Activated CD4-positive, alpha-beta T cell treated with anti-CD3 and anti-CD28 coated beads for 48 hours (primary cell): ENCODE measurements at places on chromosomes 3 and 15.
A peak's percentile ranks its signal among the peaks of the same experiment; 100 is the strongest.

DNA sequence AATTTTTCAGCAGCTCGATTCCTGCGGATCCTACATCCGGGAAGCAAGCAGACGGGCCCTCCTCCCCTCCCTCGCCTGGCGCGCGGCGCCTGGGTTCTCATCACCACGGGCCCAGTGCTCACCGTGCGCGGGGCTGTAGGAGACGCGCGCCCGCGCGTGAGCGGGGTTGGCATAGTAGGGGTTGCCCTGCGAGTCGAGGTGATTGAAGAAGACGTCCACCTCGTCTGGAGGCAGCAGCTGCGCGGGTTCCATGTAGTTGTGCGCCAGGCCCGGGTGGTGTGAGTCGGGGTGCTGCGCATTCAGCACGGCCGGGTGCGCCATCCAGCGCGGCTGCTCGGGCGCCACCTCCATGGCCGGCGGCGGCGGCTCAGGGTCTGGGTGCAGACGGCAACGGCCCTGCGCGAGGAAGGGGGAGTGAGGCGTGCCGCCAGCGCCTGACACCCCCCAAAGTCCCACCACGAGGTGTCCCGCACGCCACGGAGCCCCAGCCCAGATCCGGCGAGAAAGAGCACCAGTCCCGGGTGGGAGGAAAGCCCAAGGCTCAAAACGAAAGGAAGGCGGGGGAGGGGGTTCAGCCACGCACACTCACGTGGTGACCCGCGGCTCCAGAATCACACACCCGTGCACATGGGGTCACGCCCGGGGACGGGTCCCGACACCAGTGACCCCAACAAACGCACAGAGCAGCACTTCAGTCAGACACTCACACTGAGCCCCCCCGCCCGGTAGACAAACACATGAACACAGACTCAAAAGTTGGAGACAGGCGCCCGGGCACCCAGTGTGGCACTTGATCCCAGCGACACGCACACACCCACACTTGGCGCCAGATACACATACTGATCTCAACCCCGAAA, 6.1 kb downstream of the GATA2 start:
- peak; percentile 43 for DNase-seq

DNA sequence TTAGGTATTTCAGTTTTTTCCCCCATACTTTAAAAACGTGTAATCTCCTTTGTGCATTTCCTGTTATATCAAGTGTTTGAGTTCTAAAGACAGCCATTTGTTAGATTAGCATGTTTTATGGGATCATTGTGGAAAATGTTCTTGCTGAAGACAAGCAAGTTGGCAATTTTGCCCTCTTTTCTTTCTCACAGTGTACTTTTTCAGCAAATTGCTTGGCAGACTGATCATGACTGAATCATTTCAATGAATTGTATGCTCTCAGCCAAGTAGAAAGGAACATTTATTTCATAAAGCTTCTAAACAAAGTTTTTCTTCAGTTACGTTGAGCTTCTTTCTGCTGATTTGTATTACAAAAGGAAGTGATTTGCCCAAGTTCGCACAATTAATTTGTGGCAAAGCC, 51.6 kb downstream of the ATG7 start:
- no peak for DNase-seq

DNA sequence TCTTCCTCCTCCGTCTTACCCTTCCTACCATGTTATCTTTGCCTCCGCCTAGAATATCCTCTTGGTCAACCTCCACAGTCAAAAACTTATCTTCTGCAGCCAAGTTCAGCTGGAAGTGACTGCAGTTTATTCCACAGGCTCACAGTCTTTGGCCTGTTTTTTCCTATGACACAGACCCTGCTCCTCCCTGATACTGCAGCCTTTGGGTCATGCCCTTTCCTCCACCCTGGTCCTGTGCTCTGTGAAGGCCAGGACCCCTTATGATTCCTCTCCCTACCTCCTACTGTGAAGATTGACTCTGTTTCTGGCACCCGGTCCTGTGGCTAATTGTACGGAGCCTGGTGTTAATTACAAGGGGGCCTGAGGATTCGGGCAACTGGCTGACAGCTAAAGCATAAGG, 49.3 kb upstream of the SCN5A start:
- DNase-seq, result no peak

DNA sequence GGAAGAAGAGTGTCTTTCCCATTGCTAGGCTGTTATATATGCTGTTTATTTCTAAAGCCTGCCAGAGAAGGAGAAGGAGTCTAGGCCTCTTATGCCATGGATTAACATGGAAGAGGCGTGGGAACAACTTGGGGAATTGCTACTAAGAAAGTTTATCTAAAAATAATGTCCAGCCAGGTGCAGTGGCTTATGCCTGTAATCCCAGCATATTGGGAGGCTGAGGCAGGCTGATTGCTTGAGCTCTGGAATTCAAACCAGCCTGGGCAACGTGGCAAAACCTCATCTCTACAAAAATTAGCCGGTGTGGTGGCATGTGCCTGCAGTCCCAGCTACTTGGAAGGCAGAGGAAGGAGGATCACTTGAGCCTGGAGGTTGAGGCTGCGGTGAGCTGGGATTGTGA, 51.7 kb upstream of the ARPP19 start:
- DNase-seq, result no peak

GRCh38 chr3:184320104-184320445, 5.7 kb downstream of the EIF4G1 start:
- peak; percentile 67 for DNase-seq

DNA sequence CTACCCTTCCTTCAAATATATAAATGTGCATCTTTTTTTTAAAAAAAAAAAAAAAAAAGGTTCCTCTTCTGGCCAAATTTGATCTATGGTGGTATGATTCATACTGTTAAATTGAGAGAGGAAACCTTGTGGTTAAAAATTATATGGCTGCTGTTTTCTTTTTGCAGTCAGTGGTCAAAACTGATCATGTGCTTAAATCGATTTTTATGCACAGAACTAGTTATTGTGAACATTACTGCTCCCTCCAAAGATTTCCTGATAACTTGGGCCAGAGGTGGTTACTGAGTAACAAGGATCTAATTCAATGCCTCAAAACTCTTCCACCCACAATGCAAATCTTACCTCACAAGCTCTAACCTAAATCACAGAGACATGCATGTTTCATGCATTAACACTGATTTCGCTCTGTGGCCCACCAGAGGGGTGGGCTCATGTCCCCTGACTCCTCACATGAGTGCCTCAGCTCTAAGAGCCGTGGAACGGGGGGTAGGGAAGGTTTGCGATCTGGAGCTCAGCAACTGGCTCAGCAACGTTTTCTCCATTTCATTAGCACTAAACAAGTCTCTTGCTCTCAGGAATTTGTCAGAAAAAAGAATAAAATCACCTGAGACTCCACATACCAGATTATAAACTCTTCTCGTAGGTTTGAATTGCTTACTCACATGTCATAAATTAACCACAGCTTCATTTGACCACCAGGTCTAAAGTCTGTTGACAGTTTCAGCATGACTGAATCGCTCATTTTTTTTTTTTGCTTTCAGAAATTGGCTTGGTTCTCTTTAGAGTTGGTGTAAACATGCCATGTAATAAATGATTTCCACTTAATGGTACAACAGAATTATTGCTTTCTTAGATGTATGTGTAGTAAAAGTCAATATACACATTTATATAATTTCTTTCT, 280.4 kb downstream of the CD47 start:
- no peak for DNase-seq

DNA sequence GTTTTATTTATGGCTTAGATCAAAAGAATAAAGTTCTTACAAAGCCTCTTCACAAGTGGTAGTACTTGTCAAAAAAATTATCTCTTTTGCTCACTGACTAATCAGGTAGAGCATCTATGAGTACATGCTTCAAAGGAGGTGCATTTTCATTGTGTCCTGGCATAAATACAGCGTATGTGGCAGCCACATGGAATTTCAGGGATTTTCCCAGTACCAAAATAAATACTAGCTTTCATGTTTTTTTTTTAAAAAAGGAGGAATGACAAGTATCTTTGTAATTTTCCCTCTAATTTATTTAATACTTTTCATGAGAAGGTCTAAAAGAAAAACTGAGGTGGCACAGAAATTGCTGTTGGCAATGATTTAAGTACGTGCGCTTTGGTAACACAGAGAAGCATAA, 597.8 kb upstream of the ALCAM start:
- DNase-seq, result no peak

DNA sequence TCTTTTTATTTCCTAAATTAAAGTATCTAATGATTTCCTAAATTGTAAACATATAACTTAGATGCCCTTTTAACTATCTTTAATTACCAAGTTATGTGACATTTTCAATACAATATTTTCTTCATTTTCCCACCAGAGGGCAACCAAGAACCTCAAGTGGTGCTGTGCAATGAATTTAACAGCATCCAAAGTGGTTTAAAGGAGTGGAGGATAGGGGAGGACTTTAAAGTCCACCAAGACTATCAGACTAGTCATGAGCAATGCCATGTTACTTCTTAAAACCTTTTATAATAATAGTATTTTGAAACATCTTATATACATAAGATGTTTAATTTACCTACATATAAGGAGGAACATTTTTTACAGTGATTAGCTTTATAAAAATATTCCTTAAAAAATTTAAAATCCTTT, 74.4 kb downstream of the DLG1 start:
- no peak for DNase-seq

DNA sequence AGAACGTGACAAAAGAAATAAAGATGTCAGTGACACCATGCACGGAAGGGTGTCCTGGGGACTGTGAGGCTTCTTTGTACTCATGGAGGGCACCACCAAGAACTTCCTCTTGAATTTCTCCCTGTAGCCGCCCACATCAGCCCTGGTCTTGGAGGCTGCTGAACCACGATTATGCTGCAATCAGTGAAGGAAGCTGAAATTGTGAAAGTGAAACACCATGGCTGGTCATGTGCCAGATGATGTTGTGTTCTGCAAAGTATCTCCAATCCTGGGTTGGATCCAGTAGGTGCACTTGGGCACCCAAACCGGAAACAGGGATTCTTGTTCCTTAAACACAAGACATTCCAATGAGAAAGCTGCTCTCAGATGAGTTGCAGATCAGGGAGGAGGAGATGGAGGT, 104.4 kb upstream of the GOLGA6L6 start:
- DNase-seq, result peak; percentile 56

DNA sequence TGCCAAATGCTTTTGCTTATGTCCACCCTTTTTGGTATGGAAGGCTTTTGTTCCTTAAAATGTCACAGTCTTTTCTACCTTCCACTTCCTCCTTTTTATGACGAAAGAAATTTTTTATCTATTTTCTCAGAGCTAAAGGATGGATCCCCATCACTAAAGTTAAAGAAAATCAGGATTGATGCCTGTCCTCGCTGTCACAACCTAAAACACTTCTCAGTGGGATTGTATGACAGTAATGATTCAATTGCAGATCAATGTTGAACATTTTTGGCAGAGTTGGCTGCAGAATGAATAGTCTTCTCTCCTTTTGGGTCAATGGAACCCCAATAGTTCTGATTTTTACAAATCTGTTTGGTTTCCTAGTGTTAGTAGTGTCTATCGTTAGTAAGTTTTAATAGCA, 549.8 kb upstream of the ROBO2 start:
- no peak for DNase-seq

- no peak for DNase-seq
Measured at GRCh38 chr3:14488286-14489041, 51.7 kb downstream of the GRIP2 start.

GRCh38 chr3:115156046-115156654, 9.1 kb upstream of the ZBTB20 start:
- DNase-seq, result no peak

GRCh38 chr3:159668990-159669476, 319.6 kb upstream of the IL12A start:
- no peak for DNase-seq

DNA sequence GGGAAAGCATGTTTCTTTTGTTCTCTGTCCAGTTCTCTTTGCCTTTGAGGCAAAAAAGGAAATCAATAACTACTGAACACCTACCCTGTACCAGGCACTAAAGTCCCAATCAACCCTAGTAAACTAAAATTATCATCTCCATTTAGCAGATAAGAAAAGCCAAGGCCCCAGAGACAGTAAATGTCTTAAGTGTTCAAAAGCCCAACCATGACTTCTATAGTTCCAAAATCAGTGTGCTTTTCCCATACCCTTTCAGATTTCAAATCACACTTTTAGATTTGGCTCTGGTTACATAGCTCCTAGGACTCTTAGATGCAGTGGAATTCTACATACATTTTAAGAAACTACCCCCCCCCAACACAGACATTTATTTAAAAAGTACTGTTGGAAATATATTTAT, 63.5 kb downstream of the UACA start:
- DNase-seq, result no peak

DNA sequence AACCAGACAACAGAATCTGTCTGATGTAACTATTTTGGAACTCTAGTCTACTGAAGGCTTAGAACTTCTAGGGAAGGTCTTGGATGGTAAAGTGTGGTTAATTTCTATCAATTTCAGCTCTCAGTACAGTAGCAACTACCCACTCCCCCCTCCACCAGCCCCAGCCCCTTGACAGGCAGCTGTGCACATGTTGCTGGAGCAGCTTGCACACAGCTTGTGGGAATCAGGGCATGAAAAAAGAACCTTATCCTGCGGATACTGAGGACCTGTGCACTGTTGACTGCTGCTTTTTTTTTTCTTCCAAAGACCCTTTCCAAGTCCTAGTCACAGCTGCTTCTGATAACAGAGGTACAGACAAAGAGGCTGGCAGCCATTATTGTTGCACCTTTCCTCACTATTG, 81.5 kb upstream of the UBP1 start:
- DNase-seq, result no peak

DNA sequence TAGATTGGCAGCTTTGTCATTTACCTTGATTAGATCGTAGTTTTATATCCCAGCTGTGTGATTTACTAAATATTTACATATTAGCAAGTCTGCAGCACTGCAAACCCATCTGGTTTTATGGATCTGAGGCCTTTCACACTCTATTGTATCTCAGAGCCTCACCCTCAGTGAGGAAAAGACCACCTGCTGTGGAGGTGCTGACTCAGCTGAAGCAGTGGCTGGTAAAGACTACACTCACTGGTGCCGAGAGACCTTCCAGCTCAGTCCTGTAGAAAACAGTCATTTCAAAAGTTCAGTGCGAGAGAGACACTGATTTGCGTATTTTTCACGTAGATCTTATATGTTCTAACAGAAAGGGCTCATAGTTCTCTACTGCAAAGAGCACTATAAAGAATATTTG, 307.8 kb upstream of the TPM1 start:
- no peak for DNase-seq

DNA sequence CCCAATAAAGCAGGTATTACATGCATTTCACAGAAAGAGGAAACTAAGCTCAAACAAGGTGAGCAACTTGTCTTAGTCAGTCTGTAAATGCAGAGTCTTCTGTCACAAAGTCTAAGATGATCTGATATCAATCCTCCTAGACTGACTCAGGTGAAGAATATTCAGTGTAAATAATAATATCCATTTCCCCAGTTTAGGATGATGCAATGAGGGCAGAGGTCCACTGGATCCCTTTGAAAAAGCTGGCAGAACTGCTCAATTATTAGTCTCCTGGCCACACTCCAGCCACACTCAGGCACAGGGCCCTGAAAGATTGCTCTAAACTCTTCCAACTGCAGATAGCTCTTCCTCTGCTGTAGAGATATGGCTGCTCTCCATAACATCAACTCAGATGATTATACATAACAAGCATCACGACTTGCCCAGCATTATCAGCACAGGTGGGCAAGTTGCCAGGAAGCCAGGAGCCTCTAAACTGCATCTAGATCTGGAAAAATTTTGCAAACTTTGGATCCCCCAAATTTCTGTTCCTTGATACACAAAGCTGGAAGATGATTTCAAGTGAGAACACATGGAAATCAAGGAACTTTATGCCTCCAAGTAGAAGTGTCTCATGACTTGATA, 129.8 kb upstream of the CPNE4 start:
- no peak for DNase-seq

GRCh38 chr15:61685534-61685933, 374.7 kb downstream of the VPS13C start:
- no peak for DNase-seq

GRCh38 chr15:49190586-49190985, 20.5 kb downstream of the GALK2 start:
- no peak for DNase-seq

GRCh38 chr3:194249323-194250097, 101.6 kb downstream of the CPN2 start:
- no peak for DNase-seq
